Stimulated activated CD4-positive, alpha-beta T cell treated with anti-CD3 and anti-CD28 coated beads, Interleukin-15, amount 100 ng/mL, for 48 hours (primary cell): ENCODE measurements at places on chromosomes 5 and 9.

DNA sequence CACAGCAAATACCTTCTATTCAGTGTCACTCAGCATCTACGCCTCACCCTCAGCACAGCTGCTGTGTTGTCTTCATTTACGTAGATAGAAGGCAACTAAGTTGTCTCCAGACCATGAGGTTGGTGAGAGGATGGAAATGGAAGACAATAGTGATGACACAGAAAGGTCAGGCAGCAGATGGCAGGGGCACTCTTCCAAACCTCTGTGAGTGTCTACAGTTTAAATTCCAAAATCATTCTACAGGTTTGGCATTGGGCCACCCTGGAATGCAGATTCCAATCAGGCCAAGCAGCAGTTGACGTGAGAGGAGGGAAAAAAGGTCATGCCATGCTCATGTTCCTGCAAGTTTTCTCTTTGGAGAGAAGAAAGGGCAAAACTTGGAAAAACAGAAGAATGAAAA is 68.7 kb upstream of the ADAMTSL1 start:
- no peak for DNase-seq

- no peak for DNase-seq
Observed at GRCh38 chr5:1243487-1244130, 18.4 kb downstream of the SLC6A18 start.

GRCh38 chr9:114888607-114889006 is 41.8 kb downstream of the TNFSF8 start:
- no peak for DNase-seq

- no peak for DNase-seq
Observed at GRCh38 chr5:34625246-34625645, 30.9 kb upstream of the RAI14 start.

- DNase-seq = no peak
Observed at GRCh38 chr9:136354592-136355085, 8.9 kb downstream of the DNLZ start.

DNA sequence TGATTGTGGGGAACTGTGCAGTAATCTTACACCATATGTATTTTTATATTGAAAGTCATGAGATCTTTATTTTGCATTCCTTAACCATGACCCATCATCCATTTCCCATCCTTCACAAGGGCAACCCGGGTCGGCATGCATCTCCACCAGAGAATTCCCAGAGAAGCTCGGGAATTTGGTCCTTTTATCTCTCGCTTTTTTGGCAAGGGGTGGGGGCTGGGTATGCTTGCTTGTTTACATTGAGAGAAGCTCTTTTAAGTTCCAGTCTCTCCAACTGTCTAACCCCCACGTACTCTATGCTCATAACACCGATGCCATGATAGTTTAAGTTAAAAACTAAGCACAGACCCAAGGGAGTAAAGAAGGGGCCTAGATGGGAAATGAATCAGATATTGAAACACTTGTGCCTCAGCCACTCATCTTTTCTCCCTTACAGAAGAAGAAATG is 109.9 kb upstream of the NFIB start:
- DNase-seq = no peak

DNA sequence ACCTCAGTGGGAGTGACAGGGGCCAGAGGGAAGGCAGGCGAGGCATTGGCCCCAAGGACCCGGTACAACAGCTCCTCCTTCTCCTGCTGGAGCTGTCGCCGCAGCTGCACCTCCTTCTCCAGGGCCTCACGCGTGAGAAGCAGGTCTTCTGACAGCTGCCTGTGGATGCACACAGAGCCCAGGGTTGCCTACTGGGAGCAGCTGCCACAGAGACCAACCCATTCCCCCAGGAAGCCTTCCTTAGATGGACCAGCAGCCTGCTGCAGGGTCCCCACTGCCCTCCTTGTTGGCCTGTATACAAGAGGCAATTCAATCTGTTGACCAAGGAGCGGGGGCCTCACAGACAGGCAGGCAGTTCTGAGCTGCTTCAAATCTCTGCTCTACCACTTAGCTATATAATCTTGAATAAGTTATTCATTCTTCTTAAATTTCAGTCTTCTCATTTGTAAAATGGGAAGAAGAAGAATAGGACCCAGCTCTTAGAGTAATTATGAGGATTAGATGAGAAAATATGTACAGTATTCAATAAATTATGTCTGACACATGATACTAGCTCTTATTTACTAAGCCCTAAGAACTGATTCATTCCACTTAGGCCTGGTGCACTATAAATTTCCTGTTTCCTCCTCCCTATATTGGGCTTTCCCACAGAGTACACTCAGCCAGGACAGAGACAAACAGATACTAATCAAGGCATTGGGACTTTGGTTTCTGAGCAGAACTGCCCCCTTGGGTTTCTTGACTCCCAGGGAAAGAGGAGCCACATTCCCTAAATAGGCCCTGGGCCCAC is 26.1 kb upstream of the ANXA6 start:
- DNase-seq = no peak

DNA sequence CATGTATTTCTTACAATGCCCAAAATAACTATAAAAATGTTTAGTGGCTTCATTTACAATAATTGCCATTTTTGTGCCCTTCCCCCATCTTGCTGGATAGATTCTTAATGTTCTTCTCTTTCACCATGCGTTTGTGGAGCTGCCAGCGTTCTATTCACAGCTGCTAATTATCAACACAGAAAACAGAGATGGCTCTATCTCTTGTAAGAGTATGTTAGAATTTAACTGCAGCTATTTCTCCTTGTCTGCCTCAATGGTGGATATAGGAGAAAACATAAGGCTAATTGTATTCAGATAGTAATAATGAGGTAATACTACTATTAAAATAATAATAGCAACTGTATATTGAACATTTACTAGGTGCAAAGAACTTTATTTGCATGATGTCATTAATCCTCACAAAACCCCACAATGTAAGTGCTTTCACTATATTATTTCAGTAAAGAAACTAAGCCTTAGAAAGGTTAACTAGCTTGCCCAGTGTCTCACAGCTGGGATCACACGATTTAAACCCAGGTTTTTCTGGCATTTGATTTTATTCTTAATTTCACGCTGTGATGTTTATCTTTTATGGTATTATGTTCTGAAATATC is 50.1 kb downstream of the JAKMIP2 start:
- DNase-seq = no peak

DNA sequence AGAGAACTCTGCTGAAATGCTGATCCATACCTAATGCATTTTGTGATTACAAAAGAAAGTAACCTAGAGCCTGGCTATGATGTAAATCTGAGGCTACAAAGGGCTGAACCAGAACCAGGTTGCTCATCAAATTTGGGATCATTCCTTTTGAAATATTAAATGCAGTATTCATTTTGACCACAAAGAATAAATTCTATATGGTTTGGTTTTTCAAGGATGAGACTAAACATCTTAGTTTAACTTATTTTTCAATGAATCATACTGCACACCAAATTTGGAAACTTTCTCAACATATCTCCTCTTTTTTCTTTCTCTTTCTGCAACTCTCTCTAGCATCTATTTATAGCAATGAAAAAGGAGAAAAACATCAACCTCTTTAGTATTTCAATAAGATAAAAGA is 46.5 kb downstream of the CEMIP2 start:
- no peak for DNase-seq

DNA sequence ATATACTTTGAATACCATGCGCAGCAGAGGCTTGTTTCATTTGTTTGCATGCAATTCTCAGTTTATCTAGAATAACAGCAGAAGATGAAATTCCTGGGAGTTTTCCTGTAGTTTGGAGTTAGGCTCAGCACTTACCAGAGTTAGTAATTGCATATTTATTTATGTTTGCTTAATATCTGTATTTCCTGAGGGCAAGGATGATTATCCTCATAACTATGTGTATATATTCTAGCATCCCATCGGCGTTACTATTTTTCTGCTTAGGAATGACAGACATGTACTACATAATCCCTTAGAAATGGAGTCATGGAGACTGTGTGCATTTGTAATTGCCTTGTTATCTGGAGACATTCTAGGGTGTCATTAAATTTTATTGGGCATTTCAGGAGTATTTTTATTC is 1184.8 kb downstream of the DTWD2 start:
- DNase-seq = no peak

- no peak for DNase-seq
Observed at GRCh38 chr5:53333160-53333559, 147.3 kb upstream of the FST start.
